ENCODE measurements at places on chromosomes 11 and 22. TPM values are rescaled to one million over a fixed set of nuclear protein-coding genes. Genes with fewer than 3 reads are reported as not detected.

Gene PHOX2A
- total RNA-seq, result 1.4 TPM

Gene LDHAL6A
- not detected for total RNA-seq

Gene MIAT
- 77.0 TPM for total RNA-seq

Gene SYT8
- not detected for total RNA-seq

Gene PANX2
- 6.7 TPM for total RNA-seq

Gene MFRP
- total RNA-seq, result not detected

Gene CARD18
- not detected for total RNA-seq

Gene POTEH
- total RNA-seq, result not detected

Gene APOA4
- total RNA-seq, result not detected

DNA sequence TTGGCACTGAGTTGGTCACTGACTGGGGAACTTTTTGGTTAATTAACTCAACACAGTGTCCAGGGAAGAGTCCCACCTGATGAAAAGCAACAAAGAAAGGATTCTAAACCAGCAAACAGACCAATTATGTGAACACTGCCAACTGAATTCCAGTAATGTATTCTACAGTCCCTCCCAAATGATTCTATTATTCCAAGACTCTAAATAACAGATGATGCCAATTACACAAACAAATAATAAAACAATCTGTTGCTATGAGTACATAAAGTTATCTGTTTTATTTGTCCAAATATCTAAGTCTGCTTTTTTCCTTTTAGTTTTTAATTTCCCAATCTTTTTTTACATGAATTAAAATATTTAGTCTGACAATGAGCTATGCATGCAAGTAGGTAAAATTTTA lies 98.3 kb upstream of the TP53AIP1 start:
- no peak for DNase-seq

DNA sequence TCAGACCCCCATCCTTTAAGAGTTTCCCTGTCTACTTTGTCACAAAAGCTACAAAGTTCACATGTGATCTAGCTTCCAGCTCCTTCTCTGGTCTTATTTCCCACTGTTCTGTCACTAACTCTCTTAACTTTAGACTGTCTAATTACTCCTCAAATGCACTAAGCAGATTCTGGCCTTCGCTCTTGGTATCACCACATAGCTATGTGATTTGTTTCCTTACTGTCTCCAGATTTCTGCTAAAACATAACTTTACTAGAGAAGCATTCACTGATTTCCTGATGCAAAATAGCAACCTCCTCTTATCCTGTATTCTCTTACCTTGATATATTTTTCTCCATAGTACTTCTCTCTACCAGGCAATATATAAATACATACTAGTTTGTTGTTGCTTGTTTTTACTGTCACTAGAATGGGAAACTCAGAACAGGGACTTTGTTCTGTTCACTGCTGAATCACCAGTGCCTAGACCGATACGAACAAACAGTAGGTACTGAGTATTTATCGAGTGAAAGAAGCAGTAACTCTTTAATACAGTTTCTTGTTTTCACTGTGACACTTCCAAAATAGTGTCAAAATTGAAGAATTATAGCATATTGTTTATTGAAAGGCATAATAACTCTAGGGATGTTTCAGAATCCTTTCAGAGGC lies 205.6 kb downstream of the DDX10 start:
- DNase-seq, result no peak

DNA sequence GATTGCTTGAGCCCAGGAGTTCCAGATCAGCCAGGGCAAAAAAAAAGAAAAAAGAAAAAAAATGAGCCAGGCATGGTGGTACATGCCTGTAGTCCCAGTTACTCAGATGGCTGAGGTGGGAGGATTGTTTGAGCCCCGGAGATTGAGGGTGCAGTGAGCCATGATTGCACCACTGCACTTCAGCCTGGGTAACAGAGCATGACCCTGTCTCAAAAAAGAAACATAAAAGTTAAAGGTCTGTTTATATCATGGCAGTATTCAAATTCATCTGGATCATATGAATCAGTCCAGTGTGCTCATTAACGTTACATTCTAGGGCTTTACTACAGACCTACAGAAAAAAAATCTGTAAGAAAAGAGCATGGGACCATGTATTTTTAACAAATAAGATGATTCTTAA lies 13.9 kb downstream of the HSD17B12 start:
- DNase-seq, result no peak

- DNase-seq, result peak; percentile 24
These were observed 40.2 kb downstream of the TSPAN18 start for GRCh38 chr11:44766972-44767278.

GRCh38 chr11:93623920-93624319 lies 37.6 kb upstream of the CEP295 start:
- DNase-seq, result no peak

DNA sequence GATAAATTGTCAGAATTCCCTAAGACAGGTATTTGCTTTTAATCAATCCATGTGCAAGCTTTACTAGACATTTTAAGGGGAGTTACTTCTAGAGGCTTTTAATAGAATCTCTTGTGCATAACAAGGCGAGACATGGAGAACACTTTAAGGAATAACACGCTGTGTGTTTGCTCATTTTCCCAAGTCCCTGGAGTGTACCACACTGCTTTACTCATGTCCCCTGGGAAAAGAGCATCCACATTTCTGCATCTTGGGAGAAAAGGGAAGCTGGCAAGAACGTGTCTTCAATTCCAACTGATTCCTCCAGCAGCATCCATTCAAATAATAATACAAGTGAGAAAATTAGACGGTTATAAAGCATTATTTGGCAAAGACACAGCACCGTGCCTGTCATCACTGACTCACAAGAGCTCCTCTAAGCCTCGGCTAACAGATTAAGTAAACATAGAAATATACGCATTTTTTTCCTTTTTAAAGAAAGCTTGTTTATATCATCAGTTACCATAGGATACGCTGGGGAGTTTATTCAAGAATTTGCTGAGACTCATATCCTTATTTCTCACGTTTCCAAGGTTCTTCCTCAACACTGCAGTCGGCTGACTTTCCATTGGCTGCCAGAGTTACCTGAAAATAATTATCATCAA lies 121.5 kb downstream of the CD44 start:
- no peak for DNase-seq

DNA sequence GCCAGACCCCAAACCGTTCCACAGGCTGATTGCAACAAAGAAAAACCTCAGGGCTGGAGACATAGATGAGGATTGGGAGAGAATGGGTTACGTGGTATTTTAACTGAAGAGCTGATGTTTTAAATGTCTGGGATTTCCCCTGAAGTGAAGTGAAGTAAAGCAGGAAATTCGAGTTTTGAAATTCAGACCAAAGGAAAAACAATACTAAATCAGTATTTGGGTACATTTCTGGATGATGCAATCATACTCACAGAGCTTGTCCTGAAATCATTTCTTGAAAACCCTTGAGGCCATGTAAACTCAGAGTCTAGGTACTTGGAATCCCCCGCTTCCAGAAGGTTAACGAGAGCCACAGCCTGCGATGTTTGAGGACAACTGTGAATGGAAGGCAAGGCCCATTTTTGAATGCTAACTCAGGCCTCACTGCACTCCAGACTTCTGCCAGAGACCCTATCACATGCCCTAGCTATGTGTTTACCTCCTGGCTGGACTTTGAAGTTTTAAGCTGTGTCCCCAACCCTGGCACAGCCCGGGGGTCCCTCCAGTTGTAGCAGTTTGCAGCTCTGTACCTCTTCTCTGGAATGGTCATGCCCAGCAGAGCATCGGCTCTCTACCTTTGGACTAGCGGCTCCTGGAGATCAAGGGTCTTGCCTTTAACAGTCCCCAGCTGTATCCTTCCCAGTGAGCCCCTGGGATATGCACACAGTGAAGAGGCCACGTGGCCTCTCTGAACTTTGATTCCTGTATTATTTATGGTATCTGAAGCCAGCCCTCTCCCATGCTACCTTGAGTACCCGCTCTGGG lies 5.4 kb upstream of the FTH1 start:
- no peak for DNase-seq

GRCh38 chr11:107118025-107118720 lies 99.9 kb upstream of the GUCY1A2 start:
- no peak for DNase-seq

DNA sequence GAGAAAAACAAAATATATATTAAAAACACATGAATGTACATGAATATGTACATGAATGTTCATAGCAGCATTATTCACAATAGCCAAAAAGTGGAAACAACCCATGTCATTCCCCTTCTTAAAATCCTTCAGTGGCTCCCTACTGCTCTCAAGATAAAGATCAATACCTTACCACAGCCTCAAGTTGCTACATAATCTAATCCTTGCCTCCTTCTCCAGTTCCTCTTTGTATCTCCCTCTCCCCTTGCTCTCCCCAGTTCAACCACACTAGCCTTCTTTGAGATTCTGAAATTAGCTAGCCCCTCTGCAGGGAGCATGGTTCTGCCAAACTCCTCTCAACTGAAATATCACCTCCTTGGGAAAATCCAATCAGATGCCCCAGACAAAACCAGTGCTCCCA lies 28.1 kb downstream of the MTMR2 start:
- no peak for DNase-seq
